ENCODE measurements at places on chromosomes 16 and 17. TPM values are rescaled to one million over a fixed set of nuclear protein-coding genes. Genes with fewer than 3 reads are reported as not detected.

Gene KRTAP3-2
- not detected for total RNA-seq

Gene CSH1
- not detected for total RNA-seq

Gene ANKFN1
- 4.6 TPM for total RNA-seq

Gene STX1B
- total RNA-seq, result 0.98 TPM

Gene DBNDD1
- total RNA-seq, result 10.7 TPM

Gene OR3A1
- total RNA-seq, result not detected

Measured in A375 (cell line).